ENCODE measurements at places on chromosomes 6 and 20.
A peak's percentile ranks its signal among the peaks of the same experiment; 100 is the strongest.

DNA sequence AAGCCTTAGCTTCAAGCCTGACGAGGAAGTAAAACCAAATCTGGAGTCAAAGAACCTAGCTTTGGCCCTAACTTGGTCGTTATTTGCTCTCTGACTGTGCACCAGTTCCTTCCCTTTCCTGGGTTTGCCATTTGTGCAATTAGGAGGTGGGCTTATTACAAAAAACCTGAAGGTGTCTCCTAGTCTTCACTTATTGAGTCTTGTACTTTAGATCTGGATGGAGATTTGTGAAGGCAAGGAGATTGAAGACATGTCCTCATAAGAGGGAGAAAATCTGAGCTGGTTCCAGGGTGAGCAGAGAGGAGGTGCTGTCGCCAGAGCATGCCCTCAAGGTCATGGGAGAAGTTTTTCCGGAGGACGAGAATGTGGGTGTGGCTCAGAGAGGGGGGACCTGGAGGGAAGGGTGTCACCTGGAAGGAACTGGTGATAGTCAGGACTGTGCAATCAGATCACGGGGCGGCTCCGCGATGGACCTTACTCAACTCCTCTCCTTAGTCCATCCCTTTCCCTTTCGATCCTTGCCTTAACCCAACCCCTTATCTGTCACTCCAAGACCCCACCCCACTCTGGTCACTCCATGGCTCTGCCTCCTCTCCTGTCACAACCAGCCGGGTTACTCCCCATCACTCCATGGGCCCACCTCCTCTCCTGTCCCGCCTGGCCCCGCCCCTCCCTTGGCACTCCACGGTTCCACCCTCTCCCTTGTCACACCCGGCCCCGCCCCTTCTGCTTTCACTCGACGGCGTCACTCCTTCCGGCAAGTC lies 588 bp upstream of the ACSS2 start:
- no peak for DNase-seq

DNA sequence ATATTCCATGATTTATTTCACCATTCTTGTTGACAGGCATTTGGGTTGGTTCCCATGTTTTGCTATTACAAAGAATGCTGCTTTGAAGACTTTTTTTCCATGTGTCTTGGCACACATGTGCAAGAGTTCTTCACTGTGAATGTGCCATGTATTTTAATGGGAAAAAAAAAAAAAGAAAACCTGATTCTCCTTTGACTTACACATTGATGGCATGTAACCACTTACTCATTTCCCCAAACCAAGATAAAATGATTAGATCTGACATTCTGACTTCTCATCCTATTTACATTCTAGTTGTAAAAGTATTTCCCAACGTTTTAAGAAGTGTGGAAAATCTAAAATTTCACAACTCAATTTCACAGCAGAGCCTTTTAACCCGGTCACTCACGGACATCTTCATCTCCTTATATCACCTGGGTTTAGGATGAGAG lies 4.4 kb downstream of the CAP2 start:
- DNase-seq: no peak

- no peak for DNase-seq
These were observed 256.6 kb downstream of the DLL1 start for GRCh38 chr6:170034294-170034693.

DNA sequence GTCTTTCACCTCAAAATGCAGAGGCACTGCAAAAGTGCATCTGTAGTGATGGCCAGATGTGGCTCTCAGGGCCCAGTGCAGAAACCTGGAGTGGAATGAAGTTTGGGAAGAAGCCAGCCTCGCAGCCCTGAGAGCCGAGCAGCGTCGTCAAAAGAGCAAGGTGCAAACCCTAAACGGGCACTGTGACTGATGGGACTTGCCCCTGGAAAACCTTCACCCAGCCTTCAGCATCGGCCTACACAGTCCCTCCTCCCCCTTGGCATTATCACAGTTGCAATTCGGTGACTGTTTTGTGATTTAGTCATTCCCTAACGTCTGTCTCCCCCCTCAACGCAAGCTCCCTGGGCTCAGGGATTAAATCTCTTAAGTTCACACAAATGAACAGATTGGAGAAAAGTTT lies 38.6 kb downstream of the TAF4 start:
- no peak for DNase-seq

GRCh38 chr6:53020005-53020744 lies 25.1 kb upstream of the GSTA4 start:
- no peak for DNase-seq

GRCh38 chr6:112233847-112234246 lies 20.5 kb downstream of the LAMA4 start:
- no peak for DNase-seq

DNA sequence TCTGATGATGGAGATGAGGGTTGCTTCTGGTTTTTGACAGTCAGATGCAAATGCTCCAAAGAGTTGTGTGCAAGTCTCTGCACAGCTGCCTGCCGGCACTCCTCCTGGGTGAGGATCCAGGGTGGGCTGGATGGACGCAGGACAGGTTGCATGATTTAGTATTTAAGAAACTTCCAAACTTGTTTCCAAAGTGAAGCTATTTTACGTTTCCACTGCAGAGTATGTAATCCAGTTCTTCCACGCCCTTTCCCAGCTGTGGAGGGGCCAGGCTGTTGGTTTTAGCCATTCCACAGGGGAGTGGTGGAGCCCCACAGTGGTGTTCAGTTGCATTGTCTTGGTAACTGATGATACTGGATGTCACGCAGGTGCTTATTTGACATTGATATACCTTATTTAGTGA lies 157.3 kb downstream of the THBS2 start:
- DNase-seq: no peak

DNA sequence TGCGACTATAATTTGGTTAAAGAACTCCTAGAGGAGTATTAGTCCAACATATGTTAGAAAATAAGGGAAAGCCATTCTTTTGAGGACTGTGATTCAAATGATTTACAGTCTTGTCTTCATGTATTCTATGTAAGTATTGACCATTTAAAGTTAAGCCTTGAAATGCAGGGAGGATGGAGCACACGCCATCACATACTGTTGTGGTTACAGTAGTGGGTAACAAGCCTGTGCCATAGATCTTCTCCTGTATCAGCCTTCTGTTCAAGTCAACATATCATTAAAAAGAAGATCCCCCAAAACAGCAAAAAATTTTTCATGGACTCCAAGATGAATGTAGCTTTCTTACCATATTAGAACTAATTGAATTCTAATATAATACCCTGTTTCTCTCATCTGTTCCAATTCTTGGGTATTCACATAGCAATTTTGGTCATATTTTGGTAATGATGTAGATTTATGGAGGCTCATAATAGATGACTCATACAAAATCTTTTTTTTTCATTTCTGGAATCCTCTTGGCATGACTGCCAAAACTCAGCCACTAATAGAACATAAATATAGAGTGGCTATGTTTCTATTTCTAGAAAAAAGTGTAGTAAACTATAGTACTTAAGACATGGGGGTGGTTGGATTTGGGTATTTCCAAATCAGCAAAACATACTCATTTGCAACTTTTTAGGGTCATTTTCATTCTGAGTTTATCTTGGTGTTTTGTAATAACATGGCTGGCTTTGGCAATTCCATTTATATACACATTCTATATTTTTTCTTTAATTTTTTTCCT lies 413.5 kb downstream of the BCKDHB start:
- DNase-seq: no peak

GRCh38 chr6:41597246-41598000 lies 40.8 kb upstream of the MDFI start:
- DNase-seq: no peak

- DNase-seq: no peak
These were observed 556.2 kb downstream of the CBLN4 start for GRCh38 chr20:55449091-55449490.

- peak; percentile 88 for DNase-seq
These were observed 27.0 kb downstream of the HECA start for GRCh38 chr6:139161817-139162284.

DNA sequence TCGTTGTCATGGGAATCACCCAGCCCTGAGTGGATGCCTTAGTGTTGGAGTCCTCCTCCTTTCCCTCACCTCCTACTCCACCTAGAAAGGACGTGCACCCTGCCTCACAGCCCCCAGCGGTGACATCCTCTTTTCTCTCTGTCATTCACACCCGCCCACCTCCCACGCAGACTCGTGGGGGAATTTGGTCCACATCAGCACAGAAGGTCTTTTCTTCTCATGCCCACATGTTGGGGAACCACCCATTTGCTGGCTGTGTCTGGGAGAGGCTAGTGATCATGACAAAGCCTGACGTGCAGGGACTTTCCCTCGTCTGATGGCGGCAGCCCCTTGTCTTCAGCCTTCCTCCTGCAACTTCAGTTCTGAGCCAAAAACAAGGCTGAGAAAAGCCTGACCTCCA lies 96.0 kb upstream of the CNKSR3 start:
- DNase-seq: peak; percentile 82

GRCh38 chr6:20933057-20933788 lies 399.0 kb downstream of the CDKAL1 start:
- no peak for DNase-seq

GRCh38 chr6:141463237-141463977 lies 669.3 kb upstream of the GJE1 start:
- DNase-seq: peak; percentile 9

DNA sequence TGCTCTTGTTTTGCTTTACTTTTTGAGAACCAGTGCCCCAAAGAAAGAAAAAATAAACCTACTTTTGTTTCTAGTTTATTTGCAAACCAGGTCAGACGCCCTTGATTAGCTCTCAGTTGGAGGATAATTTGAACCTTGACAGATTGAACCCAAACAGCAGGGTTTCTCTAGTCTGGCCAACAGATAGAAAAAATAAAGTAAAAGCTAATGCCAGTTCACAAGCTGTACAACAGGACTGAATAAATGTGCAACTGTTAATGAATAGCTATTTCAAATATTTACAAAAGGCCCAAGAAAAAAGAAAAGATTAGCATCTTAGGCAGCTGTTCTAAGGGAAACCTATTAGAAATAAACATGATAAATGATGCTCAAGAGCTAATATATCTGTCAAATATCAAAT lies 331.8 kb downstream of the CDKAL1 start:
- no peak for DNase-seq

DNA sequence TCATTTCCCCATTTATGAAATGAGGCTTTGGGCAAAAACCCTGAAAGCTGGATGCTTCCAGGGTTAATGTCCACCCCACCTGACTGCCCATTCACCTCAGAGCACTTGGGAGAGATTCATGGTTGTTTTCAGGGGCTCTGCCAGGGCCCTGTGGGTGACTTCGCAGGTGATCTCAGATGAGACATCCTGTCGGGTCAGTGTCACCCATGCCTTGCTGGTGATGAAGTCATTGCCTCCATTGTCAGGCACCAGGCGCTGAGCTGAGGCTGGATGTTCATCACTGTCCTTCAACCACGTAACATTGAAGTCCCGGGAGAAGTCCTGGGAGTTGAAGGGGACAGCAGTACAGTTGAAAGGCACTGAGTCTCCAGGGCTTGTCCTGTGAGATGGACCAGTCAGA lies 115.6 kb upstream of the SIRPA start:
- no peak for DNase-seq

GRCh38 chr6:92376691-92377090 lies 1042.7 kb downstream of the EPHA7 start:
- no peak for DNase-seq

- DNase-seq: no peak
These were observed 156.0 kb downstream of the CEBPB start for GRCh38 chr20:50346374-50347283.

GRCh38 chr20:35317416-35318210 lies 25.4 kb upstream of the FAM83C start:
- DNase-seq: no peak

- no peak for DNase-seq
These were observed 301.7 kb upstream of the ZFP64 start for GRCh38 chr20:52493171-52493721.

GRCh38 chr20:47353692-47354463 lies 2.6 kb downstream of the ZMYND8 start:
- DNase-seq: no peak

- peak; percentile 64 for DNase-seq
These were observed 4.8 kb upstream of the SRSF12 start for GRCh38 chr6:89122625-89123024.

DNA sequence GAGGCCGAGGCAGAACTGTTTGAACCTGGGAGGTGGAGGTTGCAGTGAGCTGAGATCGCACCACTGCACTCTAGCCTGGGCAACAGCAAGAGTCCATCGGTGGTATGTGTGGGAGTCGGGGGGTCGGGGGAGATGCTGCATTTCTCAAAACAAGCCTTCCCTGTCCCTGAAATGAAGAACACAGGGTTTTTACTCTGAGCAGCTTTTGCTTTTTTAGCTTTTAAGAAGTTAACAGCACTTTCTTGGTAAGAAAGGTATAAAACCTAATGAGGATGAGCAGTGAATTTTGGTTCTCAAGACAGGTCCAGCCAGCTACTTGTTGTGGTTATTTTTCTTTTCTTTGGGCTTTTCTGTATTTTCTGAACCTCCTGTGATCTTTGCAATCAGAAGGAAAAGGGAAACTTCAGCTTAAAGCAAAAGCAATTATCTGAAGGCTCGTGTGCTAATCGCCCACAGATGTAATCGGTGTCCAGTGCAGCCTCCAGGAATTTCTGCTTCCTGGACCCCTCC lies 3.7 kb downstream of the RPL10A start:
- no peak for DNase-seq

DNA sequence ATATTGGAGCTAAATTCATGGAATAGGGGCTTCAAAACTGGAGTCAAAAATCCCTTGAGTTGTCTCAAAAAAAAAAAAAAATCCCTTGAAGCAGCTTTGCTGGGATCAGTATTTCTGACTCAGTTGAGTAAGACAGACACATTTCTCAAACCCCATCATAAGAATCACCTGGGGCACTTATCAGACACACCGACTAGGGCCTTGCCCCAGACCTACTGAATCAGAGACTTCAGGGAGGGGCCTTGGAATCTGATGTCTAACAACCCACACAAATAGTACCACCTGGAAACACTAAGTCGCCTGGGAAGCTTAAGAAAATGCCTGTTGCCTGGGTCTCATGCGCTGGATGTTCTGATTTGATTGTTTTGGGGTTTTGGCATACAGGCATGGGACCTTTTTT lies 44.9 kb upstream of the RNF144B start:
- DNase-seq: no peak

DNA sequence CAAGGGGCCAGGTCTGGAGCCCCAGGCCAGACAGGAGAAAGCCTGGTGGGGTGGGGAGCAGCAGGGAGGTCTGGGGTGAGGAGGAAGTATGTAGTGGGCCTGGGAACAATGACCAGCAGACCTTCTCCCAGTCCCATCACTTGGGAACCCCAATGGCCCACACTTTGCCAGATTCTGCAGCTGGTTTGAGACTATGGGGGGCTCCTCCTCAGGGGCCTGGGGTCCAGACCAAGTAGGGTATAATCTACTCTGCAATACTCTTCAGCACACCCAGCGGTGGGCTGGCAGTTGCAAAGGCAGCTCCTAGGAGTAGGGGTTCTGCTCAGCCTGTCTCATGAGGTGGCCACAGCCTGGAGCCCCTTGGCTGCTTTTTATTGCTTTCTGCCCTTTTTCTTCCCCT lies 52.8 kb downstream of the NPEPL1 start:
- no peak for DNase-seq

GRCh38 chr20:26324177-26324576 lies 627.5 kb upstream of the ZNF337 start:
- no peak for DNase-seq

DNA sequence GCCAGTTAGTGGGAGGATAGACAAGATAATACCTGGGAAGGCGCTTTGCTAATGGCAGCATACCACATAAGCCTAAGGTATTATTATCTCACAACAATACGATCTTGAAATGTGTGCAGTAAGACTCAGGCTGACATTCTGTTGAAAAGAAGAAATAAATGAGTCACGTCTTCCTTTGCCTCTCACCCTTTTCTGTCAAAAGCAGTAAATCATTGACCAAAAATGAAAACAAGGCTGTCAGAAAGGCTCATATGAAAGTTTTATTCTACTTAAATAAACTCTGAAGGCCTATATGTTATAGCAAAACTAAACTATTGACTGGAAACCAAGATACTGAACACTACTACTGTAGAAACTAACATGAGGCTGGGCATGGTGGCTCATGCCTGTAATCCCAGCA lies 43.1 kb upstream of the IL20RA start:
- DNase-seq: no peak
